ENCODE measurements at places on chromosomes 4 and X. TPM values are rescaled to one million over a fixed set of nuclear protein-coding genes. Genes with fewer than 3 reads are reported as not detected.

Gene ZNF674
- total RNA-seq, result 4.6 TPM

DNA sequence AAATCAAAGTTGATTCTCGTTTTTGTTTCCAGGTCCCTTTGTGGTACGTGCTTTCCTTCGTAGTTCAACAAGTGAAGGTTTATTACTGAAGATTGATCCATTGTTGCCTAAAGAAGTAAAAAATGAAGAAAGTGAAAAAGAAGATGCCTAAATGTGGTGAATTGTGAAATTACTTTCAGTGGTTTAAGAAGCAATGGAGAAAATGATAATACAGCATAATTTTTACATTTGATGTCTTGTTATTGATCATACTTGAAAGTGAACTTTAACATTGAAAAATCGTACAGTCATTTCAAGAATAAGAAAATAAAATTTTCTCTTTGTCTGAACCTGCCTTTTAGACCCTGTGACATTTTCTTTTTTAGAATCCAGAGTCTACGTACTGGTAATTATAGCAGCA lies 89.8 kb downstream of the MRPL1 start:
- no peak overlapping the region for H3K27ac ChIP-seq
- no peak overlapping the region for H3K4me3 ChIP-seq
- no peaks in the 10 kb centered on the region for H3K27me3 ChIP-seq

DNA sequence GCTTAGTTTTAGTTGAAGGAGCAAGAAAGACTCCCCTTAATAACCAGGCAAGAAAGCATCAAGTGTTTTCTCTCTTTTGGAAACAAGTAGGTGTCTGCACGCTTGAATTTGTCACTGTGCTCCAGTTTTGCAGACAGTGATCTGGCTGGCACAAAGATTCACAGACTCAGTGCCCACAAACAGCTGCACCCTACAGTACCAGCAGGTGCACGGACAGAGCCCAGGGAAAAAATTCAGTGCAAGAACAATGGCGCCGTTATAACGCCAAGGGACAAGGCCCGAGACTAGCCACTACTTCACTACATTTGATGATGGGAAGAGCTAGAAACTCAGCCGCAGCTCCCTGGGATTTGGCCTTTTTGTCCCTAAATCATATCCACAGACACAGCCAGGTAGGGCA lies 56.0 kb downstream of the ZNF827 start:
- peaks cover 58% of the 10 kb centered on the region for H3K36me3 ChIP-seq
- no peak overlapping the region for H3K4me3 ChIP-seq
- H3K27ac ChIP-seq, result no peak overlapping the region
- no peaks in the 10 kb centered on the region for H3K4me1 ChIP-seq

Gene STK32B
- 1.6 TPM for total RNA-seq

Gene ARHGAP24
- total RNA-seq, result 47.5 TPM

Gene OTC
- total RNA-seq, result not detected

Gene RIPPLY1
- not detected for total RNA-seq

DNA sequence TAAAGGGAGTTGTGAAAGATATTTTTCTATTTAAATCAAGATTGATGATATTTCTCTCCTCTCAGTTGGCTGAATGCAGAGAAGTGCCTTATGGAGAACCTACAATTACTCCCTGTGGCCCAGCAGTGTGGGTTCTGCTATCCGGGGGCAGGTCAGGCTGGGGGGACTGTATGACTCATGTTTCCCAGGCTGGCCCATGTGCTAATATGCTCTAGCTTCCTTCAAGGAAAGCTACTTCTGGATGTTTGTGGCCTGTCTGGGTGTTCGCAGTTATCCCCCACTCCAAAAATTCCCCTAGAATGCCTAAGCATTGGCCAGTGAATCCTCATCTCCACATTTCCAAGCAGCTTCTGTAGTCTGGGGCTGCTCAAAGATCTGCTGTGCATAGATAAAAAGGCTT lies 58.9 kb upstream of the SPP1 start:
- H3K4me1 ChIP-seq, result peaks cover 12% of the 10 kb centered on the region
- no peak overlapping the region for H3K4me3 ChIP-seq
- H3K27ac ChIP-seq, result no peak overlapping the region
- no peaks in the 10 kb centered on the region for H3K36me3 ChIP-seq
- DNase-seq, result peak; percentile 76

Gene MAGEA12
- not detected for total RNA-seq

Gene WNK3
- 67.9 TPM for total RNA-seq

- H3K4me1 ChIP-seq, result no peaks in the 10 kb centered on the region
- H3K4me3 ChIP-seq, result no peak overlapping the region
- H3K27me3 ChIP-seq, result no peaks in the 10 kb centered on the region
- no peak overlapping the region for H3K27ac ChIP-seq
- no peak for DNase-seq
Observed at GRCh38 chr4:113325876-113326615, 276.6 kb downstream of the ANK2 start.

DNA sequence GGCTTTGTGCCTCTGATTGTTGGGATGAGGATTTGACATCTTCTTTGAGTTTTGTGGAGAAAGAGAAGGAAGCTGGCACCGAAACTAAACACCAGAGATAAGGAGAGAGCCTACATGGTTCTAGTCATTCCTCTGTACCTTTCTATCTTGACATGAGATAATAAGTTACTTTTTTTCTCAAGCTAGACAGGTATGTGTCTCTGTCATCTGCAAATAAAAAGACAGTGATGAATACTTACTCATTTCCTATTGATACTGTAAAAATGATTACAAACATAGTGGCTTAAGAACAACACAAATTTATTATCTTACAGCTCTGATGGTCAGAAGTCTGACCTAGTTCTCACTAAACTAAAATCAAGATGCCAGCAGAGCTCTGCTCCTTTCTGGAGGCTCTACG lies 1391.2 kb downstream of the STIM2 start:
- no peaks in the 10 kb centered on the region for H3K4me1 ChIP-seq
- H3K27me3 ChIP-seq, result no peaks in the 10 kb centered on the region
- no peaks in the 10 kb centered on the region for H3K36me3 ChIP-seq

- H3K27me3 ChIP-seq, result no peaks in the 10 kb centered on the region
- DNase-seq, result peak; percentile 79
- no peaks in the 10 kb centered on the region for H3K36me3 ChIP-seq
- H3K4me3 ChIP-seq, result peak overlapping the region; percentile 61
Observed at GRCh38 chrX:17414839-17415238, 39.8 kb downstream of the NHS start.

Gene ZMAT1
- total RNA-seq, result 6.6 TPM

DNA sequence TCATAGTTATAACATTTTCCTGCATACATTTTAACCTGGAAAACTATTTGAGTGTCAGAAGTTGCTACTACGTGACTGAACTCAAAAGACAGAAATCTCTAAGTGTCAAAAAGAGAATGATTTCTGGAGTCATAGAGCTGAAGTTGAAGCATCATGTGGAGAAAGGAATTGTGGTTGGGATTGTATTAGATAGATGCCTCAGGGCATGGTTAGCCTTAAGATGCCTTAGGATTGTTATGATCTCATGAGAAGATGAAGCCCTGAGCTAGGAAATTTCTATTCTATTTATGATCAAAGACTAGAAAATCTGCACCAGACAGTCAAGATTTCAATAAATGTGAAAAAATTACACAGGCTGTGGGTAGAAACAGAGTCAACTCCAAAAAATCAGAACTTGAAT lies 20.2 kb downstream of the EPGN start:
- no peaks in the 10 kb centered on the region for H3K4me1 ChIP-seq
- no peak overlapping the region for H3K4me3 ChIP-seq
- H3K27ac ChIP-seq, result no peak overlapping the region
- DNase-seq, result no peak

Gene NDNF
- total RNA-seq, result 2.4 TPM

- H3K36me3 ChIP-seq, result no peaks in the 10 kb centered on the region
- H3K4me3 ChIP-seq, result no peak overlapping the region
- no peaks in the 10 kb centered on the region for H3K27me3 ChIP-seq
- H3K27ac ChIP-seq, result no peak overlapping the region
- DNase-seq, result no peak
Observed at GRCh38 chr4:53785996-53786395, 194.7 kb upstream of the LNX1 start.

GRCh38 chr4:184156163-184156920 lies 61.3 kb downstream of the ENPP6 start:
- DNase-seq, result no peak
- H3K4me3 ChIP-seq, result no peak overlapping the region
- H3K27ac ChIP-seq, result no peak overlapping the region
- H3K27me3 ChIP-seq, result peaks cover 5% of the 10 kb centered on the region

- H3K4me3 ChIP-seq, result no peak overlapping the region
- no peak for DNase-seq
- no peak overlapping the region for H3K27ac ChIP-seq
- peaks cover 46% of the 10 kb centered on the region for H3K36me3 ChIP-seq
- H3K4me1 ChIP-seq, result no peaks in the 10 kb centered on the region
Observed at GRCh38 chrX:21989384-21989783, 42.7 kb upstream of the PHEX start.

Gene GPR82
- not detected for total RNA-seq

GRCh38 chr4:159764343-159764952 lies 661.6 kb downstream of the RAPGEF2 start:
- H3K4me3 ChIP-seq, result no peak overlapping the region
- no peaks in the 10 kb centered on the region for H3K4me1 ChIP-seq
- DNase-seq, result peak; percentile 63
- no peak overlapping the region for H3K27ac ChIP-seq

Gene BEX5
- total RNA-seq, result 8.9 TPM

DNA sequence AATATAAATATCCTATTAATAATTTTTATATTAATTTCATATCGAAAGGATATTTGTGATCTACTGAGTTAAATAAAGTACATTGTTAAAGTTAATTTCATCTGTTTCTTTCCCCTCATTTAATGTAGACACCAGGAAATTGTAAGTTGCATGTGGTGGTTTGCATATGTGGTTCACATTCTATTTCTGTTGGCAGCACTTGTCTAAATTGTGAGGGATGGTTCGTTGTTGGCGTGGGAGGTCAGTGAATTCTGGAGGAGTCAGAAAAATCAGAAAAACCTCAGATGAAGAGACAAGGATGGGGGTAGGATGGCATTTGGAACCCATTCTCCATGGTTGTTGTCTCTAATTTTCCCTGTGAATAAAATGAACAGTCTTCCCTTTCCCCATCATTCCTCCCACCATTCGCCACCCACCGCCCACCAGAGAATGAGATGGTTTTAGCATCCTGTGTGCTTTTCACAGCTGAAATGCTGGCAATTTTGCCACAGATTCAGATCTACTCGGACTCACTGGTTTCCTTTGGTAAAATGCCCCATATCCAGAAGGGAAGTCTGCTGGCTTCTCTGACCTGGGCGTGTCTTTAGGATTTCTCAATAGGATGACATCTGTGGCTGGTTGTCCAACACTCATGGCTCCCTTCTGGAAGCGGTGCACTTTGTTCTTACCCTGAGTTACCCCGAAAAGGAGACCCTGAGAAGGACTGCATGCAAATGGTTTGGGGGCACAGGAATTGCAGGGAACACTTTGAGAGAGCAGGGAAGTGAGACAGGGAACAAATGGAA lies 52.3 kb downstream of the LGI2 start:
- H3K27ac ChIP-seq, result no peak overlapping the region
- no peaks in the 10 kb centered on the region for H3K27me3 ChIP-seq
- H3K4me1 ChIP-seq, result no peaks in the 10 kb centered on the region
- H3K4me3 ChIP-seq, result no peak overlapping the region

DNA sequence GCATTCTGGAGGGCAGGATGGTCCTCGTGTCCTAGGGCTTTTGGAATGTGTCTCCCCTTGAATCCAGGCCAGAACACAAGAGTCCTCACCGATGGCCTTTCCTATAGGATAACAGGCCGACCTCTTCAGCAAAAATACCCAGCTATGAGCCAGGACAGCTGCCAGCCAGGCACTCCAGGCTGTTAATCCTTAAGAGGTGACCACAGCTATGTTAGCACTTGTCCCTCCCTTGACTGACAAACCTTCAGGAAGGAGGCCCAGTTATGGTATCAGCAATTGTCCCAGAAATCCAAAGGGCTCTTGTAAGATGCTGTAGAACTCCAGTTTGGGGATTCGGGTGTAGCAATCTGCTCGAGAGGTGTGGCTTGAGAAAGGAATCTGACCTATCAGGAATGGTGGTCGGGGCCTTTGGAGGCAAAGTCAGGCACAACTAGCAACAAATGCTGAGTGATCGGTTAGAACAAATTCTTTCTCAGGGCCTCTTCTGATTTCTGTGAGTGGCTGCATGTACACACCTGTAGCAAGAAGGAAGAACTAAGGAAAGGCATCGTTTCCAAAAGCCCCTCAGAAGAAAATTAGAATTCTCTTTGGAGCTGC lies 54.6 kb downstream of the PTCHD1 start:
- no peak overlapping the region for H3K27ac ChIP-seq
- H3K27me3 ChIP-seq, result no peaks in the 10 kb centered on the region
- no peaks in the 10 kb centered on the region for H3K4me1 ChIP-seq
- H3K4me3 ChIP-seq, result no peak overlapping the region

Gene FGF5
- 0.32 TPM for total RNA-seq

GRCh38 chrX:14641681-14642655 lies 112.6 kb downstream of the GLRA2 start:
- H3K36me3 ChIP-seq, result no peaks in the 10 kb centered on the region
- DNase-seq, result no peak
- no peak overlapping the region for H3K27ac ChIP-seq
- H3K27me3 ChIP-seq, result no peaks in the 10 kb centered on the region
- no peak overlapping the region for H3K4me3 ChIP-seq

Gene PRKG2
- total RNA-seq, result 1.8 TPM

- H3K4me3 ChIP-seq, result no peak overlapping the region
- no peak overlapping the region for H3K27ac ChIP-seq
- H3K27me3 ChIP-seq, result no peaks in the 10 kb centered on the region
- no peak for DNase-seq
- no peaks in the 10 kb centered on the region for H3K4me1 ChIP-seq
Observed at GRCh38 chr4:38870098-38870808, 2.6 kb downstream of the FAM114A1 start.

Gene LRCH2
- 1.1 TPM for total RNA-seq

DNA sequence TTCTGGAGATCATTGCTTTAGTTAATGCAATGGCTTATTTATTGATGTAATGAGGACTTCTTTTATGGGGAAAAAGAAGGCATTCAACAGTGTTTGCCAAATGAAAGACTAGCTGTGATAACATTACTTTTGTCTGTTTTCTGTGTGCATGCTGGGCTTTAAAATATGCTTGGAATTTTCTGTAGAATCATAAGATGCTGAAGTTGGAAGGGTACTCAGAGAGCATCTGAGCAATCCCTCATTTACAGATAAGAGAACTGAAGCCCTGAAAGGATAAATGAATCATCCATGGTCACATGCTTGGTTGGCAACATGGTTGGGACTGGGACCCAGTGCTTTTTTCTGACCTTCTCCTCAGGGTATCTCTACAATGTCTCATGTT lies 31.4 kb upstream of the PITX2 start:
- no peaks in the 10 kb centered on the region for H3K4me1 ChIP-seq
- no peaks in the 10 kb centered on the region for H3K36me3 ChIP-seq
- H3K27me3 ChIP-seq, result no peaks in the 10 kb centered on the region
- no peak overlapping the region for H3K4me3 ChIP-seq

Gene KLF3
- total RNA-seq, result 20.7 TPM

GRCh38 chr4:116949856-116950255 lies 135.5 kb downstream of the TRAM1L1 start:
- no peaks in the 10 kb centered on the region for H3K27me3 ChIP-seq
- DNase-seq, result no peak
- H3K4me1 ChIP-seq, result no peaks in the 10 kb centered on the region
- no peak overlapping the region for H3K27ac ChIP-seq

Measured in endodermal cell (in vitro differentiated cells).